ENCODE measurements at places on chromosomes 5 and 9.

DNA sequence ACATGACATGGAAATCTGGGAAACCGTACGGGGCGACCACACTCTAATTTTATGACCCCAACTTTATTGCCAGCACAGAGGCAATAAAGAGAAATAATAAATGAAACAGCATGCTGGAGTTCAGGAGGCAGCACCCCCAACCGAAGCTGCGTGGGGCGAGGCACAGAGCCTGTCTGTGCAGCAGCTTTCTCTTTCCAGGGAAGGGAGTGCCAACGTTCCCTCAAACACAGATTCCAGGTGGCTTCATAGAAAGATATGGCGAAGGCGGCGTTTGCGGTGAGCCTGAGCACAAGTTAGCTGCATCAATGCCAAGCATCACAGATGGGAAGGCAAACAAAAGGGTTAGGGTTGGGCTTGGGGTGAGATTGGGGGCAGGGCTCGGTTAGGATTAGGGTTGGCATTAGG lies 114.8 kb downstream of the HSD17B3 start:
- no peak for DNase-seq

- DNase-seq: peak; percentile 32
These were observed 47.7 kb downstream of the LIX1 start for GRCh38 chr5:97094579-97095317.

- no peak for DNase-seq
These were observed 21.8 kb upstream of the PRUNE2 start for GRCh38 chr9:76927540-76928240.

DNA sequence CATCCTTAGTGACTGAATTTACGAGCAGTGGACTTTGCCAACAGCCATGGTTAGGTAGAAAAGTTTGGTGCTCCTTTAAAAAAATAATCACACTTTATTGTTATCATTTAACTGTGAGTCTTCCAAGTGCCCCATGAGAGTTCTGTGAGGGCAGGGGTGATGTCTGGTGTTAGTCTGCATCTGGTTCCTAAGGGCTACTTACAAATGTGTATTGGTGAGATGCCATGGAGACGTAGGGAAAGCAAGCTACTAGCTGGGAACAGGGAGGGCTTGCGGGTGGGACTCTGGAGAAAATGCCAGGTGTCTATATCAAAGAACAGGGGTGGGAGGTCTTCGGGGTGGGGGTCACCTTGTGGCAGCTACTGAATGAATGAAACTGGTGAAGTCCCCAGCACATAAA lies 47.1 kb upstream of the EBF1 start:
- DNase-seq: no peak

DNA sequence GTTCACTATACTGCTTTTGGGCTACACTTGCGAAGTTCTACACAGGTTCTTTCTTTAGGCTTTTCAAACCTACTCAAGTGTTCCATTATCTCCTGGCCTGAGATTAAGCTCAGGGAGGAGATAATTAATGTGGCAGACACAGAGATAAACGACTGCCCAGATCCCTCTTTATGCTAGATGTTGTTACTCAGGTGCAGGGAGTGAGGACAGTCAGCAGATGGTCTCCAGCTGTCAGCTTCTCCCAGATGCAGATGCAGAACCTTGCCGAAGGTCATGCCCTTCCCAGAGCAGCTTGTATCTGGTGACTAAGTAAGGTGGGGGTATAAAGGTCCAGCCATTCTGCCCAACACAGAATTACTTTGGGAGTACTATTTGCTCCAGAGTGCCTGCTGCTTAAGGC lies 166.2 kb downstream of the ZNF462 start:
- no peak for DNase-seq

DNA sequence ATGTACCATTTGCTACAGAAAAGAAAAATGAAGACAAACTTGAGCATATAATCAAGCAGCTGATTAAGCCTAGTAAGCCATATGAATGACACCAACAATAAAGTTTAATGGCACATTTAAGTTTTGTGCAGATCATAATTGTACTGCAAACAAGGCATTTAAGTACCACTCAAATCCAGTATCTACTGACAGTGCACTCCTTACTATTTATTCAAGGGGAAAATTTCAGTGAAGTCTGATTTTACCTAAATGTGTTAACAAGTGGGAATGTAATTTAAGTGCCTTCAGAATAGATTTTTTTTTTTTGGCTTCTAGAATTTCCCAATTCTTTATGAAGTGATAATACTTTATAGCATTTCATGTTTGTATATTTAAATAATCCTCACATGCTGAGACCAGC lies 341.0 kb upstream of the POU5F2 start:
- no peak for DNase-seq

DNA sequence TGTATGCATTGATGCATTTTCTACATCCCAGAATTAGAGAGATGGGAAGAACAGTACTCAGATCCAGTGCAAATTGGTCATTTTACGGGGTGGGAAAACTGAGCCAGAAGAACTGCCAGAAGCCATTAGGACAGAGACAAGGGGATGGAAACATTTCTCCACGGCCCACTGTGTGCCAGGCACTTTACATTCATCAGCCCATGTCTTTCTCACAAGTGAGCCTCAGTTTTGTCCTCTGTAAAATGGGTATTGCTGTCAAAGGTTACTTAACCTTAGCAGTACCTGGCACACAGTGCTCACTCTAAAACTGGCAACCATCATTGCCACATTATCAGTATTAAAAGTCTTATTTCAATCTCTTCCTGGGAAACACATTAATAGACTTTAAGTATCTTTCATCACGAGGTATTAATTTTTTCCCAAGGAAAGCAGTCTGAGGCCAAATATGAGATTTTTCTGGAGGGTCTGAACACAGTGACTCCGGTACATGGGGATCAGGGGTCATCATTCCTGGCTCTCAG lies 5.2 kb downstream of the DUSP1 start:
- DNase-seq: no peak

GRCh38 chr5:56839062-56839461 lies 23.7 kb downstream of the MAP3K1 start:
- DNase-seq: no peak

DNA sequence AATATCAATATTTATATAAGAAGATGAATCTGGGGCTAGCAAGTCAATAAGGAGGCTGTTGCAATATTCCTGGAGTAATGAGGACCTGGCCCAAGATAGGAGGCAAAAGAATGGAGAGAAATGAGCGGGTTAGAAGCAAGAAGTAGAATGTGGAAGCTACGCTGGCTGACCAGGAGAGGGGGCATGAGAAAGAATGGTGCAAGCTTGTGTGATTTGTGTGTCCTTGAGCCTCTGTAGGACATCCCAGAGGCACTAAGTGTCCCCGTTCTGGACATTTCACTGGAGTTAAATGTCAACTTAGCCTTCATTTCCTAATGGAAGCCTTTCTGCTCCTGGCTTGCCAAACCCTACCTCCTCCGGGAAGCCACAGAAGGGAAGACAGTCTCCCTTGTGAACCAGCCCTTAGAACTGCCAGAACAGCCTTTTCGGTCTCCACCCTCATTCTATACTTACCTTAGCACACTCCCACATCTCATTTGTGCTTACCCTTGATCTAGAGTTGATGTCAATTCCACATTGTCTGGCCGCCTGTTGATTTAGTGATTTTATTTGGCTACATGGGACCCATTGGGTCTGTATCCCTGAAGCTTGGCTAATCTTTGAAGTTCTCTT lies 6.7 kb upstream of the PDE6A start:
- DNase-seq: no peak

DNA sequence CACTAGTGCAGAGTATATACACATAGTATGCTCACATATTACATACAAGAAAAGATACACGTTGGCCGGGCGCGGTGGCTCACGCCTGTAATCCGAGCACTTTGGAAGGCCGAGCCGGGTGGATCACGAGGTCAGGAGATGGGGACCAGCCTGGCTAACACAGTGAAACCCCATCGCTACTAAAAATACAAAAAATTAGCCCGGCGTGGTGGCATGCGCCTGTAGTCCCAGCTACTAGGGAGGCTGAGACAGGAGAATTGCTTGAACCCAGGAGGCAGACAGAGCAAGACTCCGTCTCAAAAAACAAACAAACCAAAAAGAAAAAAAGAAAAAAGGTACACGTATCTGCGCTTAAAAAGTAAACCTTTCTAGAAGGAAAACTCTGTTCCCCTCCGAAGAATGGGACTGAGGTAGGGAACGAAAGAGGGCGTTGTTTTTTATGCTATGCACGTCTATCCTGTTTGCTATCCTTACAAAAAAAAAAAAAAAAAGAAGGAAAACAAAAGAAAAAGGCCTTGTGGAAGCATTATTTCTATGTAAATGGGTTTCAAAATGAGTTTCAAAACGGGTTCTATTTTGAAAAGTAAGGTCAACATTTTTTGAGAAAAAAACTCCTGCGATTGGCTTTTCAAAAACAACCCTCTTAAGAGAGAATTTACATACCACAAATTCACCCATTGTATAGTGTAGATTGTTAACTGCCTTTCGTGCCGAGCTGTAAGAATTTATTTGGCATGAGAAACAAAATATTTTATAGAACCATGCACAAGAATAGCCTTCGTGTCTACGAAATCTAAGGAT lies 1.2 kb downstream of the AK3 start:
- no peak for DNase-seq

DNA sequence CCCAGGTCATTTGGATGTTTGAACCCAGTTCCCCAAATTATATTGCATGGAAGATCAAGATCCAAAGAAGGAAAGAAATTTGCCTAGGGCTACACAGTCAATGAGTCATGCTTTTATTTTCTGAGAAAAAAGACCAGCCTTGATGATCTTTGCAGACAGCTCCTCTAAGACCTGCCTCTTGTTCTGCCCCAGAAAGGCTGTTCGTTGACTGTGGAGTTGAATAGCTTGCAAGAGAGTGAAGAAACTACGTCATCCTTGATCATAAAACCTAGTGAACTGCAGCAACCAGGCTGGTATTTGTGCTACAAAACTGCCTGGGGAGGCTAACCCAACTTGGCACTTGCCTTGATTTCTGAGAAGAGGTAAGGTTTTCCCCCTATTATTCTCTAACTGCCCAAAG lies 263.9 kb downstream of the PAPPA start:
- peak; percentile 22 for DNase-seq

- DNase-seq: no peak
These were observed 236.9 kb downstream of the SAXO1 start for GRCh38 chr9:18795947-18796671.

DNA sequence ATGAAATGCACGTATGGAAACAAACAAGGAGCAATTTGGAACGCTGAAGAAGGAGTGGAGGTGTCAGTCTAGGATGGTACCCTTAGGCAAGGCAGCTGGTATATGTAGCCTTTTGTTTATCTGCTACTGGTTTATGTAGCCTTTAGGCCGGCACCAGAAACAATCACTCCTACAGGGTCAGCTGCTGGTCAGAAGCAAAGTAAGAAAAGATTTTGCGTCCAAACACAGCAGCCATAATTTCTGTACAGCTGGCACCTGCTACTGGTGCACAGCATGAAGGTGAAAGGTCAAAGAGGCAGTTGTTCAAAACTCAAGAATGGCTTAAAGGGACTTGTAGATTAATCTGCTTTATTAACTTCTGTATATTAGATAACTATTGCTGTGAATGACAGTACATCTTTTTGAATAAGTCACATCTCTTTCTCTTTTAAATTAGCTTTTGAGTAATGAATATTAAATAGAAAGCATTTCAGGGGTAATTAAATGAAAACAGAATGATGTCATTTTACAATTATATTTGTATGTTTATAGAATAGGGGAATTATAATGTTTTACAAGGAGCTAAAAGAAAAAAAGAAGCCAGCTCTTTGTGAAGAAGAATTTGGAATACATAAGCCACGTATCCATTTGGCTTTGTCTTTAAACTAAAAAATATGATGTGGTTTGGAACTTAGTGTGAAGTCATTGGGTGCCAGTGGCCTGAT lies 33.1 kb upstream of the TLX3 start:
- no peak for DNase-seq

DNA sequence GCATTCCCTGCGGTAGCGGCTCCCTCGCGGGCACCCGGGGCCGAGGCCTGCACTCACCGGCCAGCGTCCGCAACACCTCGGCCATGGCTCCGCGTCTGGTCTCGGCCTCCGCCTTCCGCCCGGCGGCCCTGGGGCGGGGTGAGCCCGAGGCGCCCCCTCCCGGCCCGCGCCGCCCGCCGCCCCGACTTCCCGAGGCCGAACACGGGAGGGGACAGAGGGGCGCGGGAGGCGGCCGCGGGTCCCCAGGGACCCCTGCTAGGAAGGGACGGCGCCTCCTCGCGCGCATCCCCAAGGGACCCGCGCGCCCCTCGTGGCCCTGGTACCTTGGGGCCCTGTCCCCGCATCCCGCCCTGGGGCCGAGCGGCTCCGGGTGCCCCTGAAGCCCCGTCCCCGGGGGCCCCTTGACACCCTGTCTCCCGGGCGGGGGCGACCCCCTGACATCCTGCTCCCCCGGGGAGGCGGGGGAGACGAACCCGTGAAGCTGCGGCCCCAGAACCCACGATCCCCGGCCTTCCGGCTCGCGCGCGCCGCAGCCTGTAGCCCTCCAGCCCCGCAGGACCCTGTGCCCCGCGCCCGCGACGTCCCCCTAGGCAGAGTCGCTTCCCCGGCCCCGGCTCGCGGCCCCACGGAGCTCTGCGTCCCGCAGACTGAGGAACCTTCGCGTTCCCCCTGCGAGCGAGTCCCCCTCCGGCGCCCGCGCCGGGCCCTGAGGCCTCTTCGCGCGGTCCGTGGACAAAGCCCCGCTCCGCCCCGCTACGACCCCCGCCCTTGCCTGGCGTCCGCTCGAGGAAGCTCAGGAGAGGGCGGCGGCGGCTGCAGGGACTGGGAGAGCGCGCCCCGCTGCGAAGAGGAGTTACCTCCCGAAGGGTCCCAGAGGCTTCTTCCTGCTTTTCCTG lies at the start of gene ABO:
TSS of gene ABO (minus strand) at position 97 of the 896 bp plus-strand sequence.
- DNase-seq: no peak

- no peak for DNase-seq
These were observed 72.1 kb downstream of the BAAT start for GRCh38 chr9:101312661-101313060.

- DNase-seq: peak; percentile 59
These were observed 209.2 kb upstream of the PAPPA start for GRCh38 chr9:115944166-115944948.

GRCh38 chr9:23747088-23748075 lies 78.7 kb downstream of the ELAVL2 start:
- peak; percentile 66 for DNase-seq

- no peak for DNase-seq
These were observed 823 bp upstream of the PRDM6 start for GRCh38 chr5:123088031-123088805.

DNA sequence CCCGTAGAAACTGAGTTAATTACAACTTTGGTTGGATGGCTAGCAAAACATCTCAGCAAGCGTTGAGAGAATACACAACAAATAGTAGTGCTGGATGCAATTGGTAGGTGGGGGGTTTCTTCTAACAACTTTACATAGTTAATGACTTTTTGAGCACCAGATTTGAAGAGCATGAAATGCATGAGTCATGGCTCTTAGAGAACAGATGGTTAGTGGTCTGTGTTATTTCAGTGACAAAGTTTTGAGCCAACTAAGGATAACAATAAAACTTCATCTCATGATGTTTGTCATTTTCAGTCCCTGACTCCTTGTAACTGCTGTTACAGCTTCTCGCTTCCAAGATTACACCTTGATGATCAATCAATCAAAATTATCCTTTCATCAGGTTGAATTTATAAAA lies 399.0 kb upstream of the BRINP1 start:
- DNase-seq: no peak

All from HT1080 (cell line).